ENCODE measurements at places on chromosomes 4 and X.
A peak's percentile ranks its signal among the peaks of the same experiment; 100 is the strongest.

- no peak for DNase-seq
These were observed 1.4 kb upstream of the SEC24B start for GRCh38 chr4:109432203-109432602.

DNA sequence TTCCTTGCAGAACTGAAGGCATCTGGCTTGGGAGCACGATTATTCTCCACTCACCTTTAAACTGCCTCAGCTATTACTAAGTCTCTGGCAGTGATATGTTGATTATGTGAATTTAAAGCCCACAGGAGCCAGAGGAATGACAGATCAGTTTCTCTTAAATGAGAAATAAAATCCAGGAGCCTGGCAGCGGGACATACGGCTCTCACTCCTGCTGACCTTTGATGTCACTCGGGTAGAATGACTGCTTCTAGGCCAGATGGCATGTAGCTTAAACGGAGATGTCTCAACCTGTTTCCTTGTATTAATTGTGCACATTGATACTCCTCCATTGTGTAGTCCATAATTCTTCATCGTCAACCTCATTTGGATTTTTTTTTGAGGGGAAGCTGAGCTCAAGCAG is 4.0 kb upstream of the CBLL2 start:
- no peak for DNase-seq

DNA sequence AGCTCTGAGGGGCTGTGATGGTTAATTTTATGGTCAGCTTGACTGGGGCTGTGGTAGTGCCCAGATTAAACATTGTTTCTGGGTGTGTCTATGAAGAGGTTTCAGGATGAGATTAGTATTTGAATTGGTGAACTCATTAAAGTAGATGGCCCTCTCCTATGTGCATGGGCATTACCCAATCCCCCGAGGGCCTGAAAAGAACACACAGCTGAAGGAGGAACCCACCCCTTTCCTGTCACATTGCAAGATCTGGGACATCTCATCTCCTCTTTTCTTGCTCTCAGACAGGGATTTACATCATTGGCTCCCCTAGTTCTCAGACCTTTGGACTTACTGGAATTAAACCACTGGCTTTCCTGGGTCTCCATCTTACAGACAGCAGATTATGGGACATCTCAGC is 29.4 kb upstream of the NDP start:
- DNase-seq: no peak

GRCh38 chr4:99356992-99357391 is 4.4 kb upstream of the ADH1C start:
- no peak for DNase-seq

DNA sequence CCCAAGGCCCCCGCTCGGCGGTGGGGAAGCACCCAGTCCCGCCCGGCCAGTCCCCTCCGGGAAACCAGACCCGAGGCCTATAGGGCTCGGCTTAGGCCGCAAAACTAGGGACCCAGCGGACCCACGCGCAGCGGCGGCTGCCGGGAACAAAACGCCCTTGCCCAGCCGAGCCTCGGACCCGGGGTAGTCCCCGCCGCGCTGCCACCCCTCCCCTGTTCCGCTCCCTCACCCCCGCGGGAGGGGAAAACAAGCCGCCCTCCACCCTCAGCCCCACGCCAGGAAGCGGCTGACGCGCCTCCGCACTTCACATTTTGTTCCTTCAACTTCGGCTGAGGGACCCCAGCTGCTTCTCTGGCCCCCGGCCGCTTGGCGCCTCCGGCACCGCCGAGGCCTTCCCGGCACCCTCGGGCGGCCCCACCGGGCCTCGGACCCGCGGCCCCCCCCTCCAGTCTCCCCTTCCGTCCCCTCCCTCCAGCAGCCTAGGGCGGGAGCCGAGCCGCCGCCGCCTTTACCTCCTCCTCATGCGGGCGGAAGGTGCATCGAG is 694 bp downstream of the PDS5A start:
- peak; percentile 20 for DNase-seq

- no peak for DNase-seq
These were observed 295.4 kb downstream of the TRIML1 start for GRCh38 chr4:188434643-188435042.

DNA sequence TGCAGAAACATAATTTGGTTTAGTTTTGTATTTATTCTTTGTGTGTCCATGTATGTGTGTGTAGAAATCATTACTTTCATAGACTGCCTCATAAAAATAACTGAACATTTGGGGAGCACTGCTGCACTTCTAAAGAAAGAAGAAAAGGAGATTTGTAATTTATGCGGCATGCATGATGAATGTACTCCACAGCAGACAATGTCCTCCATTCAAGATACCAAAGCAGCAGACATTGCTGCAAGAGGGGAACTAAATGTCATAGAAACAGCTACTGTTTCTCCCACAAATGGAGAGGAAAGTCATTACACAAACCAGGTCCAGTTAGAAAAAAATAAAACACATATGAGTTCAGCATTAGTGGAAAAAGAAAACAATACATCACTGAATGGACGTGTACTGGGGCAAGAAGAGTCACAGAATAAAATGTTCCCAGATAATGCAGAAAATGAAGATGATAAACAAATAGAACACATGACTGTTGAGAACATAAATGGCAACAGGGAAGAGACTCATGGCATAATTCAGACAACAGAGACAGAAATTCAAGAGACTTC is 2.6 kb downstream of the DTHD1 start:
- DNase-seq: no peak

GRCh38 chr4:81609844-81610243 is 138.1 kb upstream of the RASGEF1B start:
- no peak for DNase-seq

DNA sequence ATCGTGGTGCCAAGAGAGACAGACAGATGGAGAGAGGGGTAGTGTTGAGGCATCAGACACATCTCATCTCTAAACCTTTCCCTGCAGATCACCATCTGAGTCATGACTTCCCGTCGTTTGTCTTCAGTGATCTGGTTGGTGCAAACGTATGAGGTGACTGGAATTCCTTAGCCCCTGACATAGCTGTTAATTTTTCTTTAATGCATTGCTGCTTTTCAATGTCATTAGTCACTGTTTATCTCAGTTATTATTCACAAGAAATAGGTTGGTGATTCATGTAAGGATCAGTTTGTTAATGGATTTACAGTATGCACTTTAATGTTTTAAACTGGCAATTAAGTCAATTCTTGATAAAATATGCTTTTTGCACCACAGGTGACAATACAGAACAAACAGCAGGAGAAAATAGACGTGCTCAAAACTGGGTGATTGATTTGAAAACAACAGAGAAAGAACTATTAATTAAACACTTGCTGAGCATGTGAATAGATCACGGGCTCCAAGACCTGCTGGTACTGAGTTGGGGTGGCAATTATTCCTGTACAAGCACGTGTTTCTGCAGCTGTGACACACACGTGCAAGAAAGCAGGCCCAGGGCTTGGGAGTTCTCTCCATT is 1.3 kb upstream of the TMEM154 start:
- DNase-seq: no peak

GRCh38 chr4:115113506-115114106 is at the start of gene NDST4:
NDST4 (minus strand) TSS chr4:115113620; CDS start chr4:115077036, 36,584 bp downstream.
- no peak for DNase-seq

- no peak for DNase-seq
These were observed 617.4 kb downstream of the CENPC start for GRCh38 chr4:66927937-66928336.

GRCh38 chr4:14167876-14168510 is 540.5 kb upstream of the BOD1L1 start:
- DNase-seq: no peak

DNA sequence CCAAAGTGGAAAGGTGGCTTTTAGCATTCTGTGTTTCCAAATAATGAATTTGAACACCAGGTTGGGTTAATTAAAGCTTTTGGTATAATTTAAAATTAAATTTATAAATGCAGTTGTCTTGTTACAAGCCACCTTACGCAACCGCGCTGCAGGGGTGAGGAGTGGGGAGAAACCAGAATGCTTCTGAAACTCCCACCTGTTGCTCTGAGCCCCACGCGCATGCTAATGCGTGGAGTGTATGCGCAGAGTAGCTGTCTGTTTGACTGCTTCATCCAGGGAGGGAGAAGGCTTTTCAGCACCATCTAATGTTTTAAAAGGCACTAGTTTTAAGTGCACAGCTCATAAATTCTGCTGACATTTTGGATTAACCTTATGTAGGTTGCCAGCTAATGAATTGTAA is 12.5 kb downstream of the OGT start:
- DNase-seq: no peak

DNA sequence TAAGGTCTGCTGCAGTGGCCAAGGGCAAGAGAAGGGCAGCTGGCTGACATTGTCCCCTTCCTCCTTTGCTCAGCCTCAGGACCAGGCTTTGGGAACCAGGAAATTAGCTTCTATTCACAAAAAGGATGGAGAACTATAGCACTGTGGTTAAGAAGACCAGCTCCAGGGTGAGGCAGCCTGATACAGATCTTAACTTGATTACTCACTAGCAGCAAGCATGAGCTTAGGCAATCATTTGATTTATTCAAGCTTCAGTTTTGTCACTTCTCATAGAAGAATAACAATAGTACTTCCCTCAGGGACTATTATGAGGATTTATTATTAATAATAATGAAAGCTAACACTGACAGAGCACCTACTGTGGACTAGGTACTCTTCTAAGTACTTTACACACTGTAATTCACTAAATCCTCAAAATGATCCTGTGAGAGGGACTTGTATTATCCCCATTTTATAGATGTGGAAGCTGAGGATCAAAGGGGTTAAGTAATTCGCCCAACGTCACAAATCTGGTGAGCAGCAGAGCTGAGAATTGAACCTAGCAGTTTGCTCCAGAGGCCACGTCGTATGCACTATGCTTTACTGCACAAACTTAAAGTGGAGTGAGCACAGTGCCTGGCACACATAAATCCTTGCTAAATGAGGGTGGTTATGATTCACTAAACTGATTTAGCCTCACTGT is 130.4 kb upstream of the PAK3 start:
- DNase-seq: no peak

GRCh38 chr4:8516061-8516573 is 64.1 kb upstream of the GPR78 start:
- no peak for DNase-seq

DNA sequence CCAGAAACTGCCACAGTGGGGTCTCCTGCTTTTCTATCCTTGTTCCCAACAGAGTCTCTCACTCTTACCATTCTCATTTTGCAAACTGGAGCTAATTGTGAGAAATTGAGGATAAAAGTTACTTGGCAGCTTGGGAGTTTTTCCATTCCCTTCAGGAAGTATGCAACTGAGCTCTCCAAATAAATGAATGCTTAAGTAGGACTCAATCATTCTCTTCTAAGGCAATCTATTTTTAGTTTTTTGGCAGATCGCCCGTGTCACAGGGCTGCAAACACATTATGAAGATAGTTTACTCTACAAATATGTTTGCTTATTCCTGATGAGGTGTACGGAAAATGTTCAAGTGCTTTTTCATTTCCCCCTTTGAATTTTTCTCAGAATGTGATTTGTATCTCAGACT is 5.3 kb downstream of the ASB11 start:
- DNase-seq: no peak

- DNase-seq: no peak
These were observed 35.1 kb downstream of the HERC6 start for GRCh38 chr4:88413801-88414200.

GRCh38 chrX:28491322-28491721 is 95.9 kb upstream of the IL1RAPL1 start:
- no peak for DNase-seq

DNA sequence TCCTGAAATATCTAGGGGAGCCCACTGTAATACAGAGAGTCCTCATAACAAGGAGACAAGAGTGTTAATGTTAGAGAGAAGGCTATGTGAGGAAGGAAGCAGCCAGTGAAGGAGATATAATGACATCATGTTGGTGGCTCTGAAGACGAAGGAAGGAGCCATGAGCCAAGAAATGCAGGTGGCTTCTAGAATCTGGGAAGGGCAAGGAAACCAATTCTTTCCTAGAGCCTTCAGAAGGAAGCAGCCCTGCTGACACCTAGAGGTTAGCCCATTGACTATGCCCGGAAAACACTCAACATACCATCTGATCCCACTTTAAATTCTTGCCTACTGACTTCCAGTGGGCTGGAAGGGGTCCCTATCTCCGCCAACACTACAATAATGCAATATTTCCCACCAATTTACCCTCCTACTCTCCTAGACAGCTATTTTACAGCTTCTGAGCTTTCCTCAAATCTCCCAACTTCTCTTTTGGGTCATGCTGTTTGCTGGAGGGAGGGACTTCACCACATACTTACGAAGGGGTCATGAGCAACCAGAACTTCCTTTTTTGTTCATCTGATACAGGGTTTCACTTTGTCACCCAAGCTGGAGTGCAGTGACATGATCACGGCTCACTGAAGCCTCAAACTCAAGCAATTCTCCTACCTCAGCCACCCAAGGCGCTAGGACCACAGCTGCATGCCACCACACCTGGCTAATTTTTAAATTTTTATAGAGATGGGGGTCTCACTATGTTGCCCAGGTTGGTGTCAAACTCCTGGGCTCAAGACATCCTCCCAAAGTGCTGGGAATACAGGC is 25.2 kb upstream of the G3BP2 start:
- DNase-seq: no peak

GRCh38 chr4:706834-707598 is 1.4 kb downstream of the PCGF3 start:
- no peak for DNase-seq

DNA sequence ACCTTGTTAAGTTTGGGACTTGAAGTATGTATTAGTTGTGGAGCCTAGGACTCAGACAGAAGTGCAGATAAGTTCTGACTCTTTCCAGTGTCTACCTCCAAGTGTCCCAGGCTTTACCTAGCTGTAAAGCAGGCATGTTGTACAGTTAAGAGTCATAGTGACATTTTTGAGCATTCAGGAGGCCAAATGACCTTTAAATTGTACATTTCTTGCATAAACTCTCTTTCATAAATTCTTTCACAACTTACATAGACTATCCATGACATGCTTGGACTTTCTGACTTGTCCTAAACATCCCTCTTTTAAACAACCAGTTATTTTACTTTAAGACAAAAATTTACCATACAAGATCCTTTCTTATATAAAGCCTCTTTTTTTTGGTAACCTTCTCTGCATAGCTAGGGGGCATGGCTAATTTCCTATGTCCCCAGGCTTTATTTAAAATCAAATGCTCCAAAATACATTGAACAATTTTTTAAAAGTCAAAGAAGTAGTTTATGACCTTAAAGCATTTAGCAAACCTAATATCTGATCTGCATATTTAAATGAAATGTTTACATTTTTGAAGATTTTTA is 40.1 kb upstream of the UGT8 start:
- DNase-seq: no peak

DNA sequence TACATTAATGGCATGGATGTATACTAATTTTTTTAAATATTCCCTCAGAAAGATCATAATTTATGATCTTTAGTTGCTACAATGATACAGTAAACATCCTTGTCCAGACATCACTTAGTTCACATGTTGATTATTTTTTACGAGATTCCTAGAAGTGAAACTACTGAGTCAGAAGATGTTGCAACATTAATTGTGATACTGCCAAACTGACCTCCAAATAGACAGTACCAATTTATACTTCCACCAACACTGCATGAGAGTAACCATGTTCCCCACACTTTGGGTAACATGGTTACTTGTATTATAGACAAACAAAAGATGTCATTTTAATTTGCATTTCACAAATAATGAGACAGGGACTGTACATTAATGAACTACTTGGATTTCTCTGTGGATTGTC is 19.6 kb downstream of the RCHY1 start:
- DNase-seq: no peak

GRCh38 chr4:41620594-41621256 is 82.8 kb downstream of the LIMCH1 start:
- no peak for DNase-seq
